ENCODE measurements at places on chromosomes 1 and 21.

- DNase-seq: no peak
These were observed 43.5 kb upstream of the NRDC start for GRCh38 chr1:51922040-51922439.

- no peak for DNase-seq
These were observed 15.3 kb upstream of the SRSF10 start for GRCh38 chr1:23995431-23995837.

DNA sequence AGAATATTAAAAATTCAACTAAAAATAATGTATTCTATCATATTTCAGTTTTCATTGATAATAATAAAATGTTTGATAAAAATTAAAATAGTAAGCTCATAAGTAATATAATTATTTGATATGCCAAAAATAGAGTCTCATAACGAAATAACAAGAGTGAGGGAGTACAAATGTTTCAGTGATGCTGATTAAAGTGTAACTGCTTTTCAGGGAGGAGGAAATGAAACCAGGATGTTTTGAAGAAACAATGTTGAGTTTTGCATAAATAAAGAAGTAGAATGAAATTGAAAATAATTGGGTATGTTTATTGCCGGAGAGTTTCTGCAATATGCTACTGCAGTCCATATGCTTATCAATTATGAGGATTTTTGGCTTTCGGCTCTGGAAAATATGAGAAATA is 1159.8 kb upstream of the ADGRL2 start:
- DNase-seq: no peak

DNA sequence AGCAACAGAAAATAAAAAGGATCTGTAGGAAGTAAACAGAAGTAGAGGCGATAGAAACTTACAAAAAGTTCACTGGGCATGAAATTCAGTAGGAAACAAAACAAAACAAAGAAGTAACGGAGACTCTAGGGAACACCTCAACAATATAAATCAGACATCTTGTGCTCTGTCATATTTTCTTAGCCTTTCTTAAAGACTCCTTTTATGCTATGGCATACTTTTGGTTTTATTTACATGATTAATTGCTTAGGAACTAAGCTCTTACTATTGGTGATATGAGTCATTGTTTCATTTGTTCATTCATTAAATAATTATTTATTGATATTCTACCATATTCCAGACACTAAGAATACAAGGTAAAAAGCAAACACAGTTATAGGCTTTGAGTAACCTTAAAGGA is 126.6 kb downstream of the KCNT2 start:
- DNase-seq: no peak

GRCh38 chr1:51237351-51238033 is 1.4 kb downstream of the RNF11 start:
- DNase-seq: peak; percentile 36

DNA sequence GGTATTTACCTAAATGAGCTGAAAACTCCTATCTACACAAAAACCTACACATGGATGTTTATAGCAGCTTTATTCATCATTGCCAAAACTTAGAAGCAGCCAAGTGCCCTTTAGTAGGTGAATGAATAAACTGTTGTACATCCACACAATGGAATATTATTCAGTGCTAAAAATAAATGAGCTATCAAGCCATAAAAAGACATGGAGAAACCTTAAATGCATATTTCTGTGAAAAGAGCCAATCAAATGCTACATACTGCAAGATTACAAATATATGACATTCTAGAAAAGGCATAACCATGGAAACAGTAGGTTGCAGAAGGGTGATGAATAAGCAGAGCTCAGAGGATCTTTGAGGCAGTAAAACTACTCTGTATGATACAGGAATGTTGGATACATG is 23.3 kb downstream of the ABCB10 start:
- DNase-seq: no peak

DNA sequence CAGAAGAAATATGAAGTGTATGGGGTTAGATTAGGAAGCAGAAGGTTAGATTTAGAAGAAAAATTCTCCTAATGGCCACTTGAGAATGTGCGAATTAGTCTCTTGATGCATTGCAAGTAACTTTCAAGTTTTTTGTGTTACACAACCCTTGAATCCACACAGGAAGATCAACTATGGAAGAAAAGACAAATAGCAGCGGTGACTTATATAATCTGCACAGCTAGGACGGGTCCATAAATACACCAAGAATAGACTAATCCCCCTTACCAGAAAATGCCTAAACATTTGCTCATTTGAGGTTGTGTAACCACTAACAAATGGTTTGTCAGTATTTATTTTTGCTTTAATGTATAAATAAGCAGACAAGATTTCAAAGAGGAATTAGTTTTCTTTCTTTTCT is 182.6 kb downstream of the TGFB2 start:
- DNase-seq: no peak

DNA sequence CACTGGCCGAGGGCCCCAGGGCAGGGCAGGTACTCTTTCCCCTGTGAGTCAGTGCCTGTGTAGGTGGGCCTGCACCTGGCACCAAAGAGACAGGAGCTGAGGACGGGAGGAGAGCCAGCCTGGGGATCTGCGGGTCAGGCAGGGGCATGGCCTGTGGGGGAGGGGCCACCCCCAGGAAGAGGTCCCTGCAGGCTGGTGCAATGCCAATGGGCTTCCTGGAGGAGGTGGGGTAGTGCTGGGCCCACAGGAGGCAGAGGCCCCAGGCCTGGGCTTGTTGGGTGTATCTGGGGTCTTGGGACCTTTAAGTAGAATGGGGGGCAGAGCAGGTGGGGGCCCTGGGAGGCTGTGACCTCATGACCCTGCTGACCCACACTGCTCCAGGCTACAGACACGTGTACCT is 23.2 kb downstream of the PLCH2 start:
- DNase-seq: no peak

DNA sequence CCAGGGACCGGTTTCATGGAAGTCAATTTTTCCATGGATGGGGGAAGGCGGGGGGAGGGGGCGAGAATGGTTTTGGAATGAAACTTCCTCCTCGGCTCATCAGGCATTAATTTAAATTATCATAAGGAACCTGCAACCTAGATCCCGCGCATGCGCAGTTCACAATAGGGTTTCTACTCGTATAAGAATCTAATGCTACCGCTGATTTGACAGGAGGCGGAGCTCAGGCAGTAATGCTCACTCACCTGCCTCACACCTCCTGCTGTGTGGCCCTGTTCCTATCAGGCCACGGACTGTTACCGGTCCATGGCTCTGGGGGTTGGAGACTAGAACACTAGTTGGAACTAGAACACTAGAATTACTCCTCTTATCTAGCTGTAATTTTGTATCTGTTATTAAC is 38.0 kb downstream of the PRRX1 start:
- DNase-seq: no peak

GRCh38 chr1:45815667-45816458 is 12.5 kb downstream of the MAST2 start:
- no peak for DNase-seq

- DNase-seq: no peak
These were observed 471.3 kb downstream of the CAMTA1 start for GRCh38 chr1:7256526-7256925.

GRCh38 chr1:94799206-94799605 is 21.0 kb upstream of the SLC44A3 start:
- no peak for DNase-seq

DNA sequence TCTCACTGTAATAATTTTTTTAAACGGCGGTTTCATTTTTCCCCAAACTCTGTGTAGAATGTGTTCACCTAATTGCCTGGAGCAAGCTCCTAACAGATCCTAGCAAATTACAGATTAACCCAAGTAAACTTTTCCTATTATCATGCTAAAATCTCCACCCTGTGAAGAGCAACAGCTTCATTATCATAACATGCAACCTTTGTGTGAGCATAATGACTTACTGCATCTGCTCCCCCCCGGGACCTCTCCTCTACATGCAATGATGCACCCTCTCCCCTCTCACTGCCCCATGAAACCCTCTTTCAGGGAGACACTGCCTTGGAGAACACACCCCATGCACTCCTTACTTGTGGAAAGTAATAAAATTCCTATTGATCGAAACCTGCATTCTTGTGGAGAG is 717.0 kb upstream of the TMPRSS15 start:
- no peak for DNase-seq

DNA sequence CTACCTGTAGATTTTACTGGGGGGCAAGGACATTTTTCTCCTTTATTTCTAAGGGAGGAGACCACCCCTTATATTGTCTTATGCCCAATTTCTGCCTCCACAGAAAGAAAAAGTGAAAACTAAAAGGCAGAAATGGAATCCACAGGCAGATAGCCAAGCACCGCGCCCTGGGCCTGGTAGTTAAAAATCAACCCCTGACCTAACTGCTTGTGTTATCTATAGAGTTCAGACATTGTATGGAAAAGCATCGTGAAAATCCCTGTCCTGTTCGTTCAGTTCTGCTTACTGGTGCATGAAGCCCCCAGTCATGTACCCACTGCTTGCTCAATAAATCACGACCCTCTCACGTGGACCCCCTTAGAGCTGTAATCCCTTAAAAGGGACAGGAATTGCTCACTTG is 33.7 kb upstream of the IL6R start:
- no peak for DNase-seq

DNA sequence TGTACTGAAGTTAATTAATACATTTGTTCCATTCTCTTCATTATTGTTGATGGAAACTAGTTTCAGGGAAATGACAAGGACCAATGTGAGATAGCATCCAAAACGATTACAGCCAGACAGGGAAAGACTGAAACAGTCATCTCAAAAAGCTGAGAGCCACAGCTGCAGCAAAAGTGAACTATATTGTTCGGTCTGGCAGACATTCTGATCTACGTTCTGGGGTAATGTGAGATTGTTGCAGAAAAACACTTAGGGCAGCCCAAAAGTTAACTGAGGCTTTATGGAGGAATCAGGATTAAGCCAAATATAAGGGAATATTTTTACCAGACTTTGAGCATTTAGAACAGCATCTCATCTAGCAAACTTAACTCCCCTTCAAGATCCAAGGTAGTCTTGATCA is 112.9 kb downstream of the LRRC40 start:
- DNase-seq: no peak

DNA sequence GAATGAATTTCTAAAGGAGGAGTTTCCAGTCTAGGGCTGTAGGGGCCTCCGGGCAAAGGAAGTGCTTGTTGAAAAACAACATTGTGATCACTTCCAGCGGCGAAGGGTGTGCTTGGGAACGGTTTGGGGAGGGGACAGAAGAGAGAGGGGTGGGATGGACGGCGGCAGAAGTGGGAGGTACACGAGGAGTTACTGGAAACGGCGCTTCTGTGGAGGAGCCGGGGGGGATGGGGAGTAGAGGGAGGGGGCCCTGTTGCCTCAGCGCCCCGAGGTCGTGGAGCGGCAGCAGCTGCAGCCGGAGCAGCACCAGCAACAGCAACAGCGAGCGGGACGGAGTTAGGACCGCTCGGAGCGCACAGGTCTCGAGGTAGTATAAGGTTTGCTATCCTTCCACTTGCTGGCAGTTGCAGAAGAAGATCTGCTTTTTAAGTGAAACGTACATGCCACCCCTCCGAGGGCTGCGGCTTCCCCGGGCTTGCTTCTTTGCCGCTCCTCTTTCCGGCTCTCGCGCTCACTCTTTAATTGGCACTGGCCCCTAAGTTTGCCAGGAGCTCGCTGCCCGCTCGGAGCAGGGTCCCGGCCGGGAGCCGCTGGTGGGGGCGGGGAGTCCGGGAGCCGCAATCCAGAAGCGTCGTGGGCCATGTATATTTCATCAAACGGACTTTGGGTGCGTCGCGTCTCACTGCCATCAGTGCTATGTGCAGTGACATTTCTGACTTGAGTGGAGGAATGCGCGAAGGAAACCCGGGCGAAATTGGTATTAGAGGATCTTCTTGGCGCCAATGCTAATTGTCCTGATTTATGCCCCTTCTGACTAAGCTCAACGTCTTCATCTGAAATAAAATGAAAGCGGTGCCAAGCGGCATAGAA is 771 bp upstream of the NTNG1 start:
- no peak for DNase-seq

DNA sequence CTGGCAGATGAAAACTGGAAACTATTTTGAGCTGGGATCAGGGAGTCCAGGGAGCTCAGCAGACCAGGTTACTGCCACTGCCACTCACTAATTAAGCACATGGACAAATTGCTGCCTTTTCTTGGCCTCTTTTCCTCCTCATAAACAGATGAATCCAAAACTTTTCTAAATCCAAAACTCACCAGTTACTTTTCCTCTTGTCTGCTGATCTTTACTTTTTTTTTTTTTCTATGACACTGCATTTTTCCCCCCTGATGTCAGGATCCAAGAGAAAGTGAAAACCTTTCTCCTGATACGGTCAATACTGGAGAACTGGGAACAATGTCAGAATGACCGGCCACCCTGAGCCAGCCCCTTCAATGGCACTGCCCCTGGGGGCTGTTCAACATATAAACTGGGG is 405.8 kb downstream of the DUSP10 start:
- no peak for DNase-seq

- DNase-seq: no peak
These were observed 503.1 kb upstream of the DAB1 start for GRCh38 chr1:57927003-57927402.

DNA sequence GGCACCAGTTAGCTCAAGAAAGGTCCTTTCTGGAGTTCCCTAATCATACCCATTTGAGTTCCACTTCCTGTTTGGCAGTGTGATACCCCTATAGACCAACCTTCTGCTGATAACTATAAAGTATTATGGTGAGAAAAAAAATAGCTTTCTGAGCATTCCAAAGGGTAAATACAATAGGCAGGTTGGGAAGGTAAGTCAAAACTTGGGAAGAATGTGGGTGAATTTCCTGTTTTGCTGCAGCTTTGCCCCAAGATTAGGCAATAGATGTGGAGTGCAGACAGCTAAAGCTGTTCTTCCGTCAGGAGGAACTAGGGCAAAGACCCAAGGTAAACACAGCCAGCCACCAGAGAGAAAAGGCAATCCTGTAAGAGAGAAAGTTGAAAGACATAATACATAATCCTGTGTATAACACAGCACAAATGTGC is 49.9 kb upstream of the GUCA2A start:
- no peak for DNase-seq

GRCh38 chr1:201506557-201507359 is at the start of gene CSRP1:
TSS of gene CSRP1 (minus strand) at chr1:201507123. CDS start at chr1:201496303, 10,820 bp downstream.
- peak; percentile 48 for DNase-seq

GRCh38 chr1:204278958-204279357 is 65.2 kb upstream of the GOLT1A start:
- DNase-seq: no peak

GRCh38 chr1:231702331-231702730 is 75.7 kb downstream of the DISC1 start:
- no peak for DNase-seq
